Sigmoid colon (tissue), 7 donors: ENCODE measurements at places on chromosomes 6 and 20. TPM values are rescaled to one million over a fixed set of nuclear protein-coding genes. Genes with fewer than 3 reads are reported as not detected.

- peaks cover 14% of the 10 kb centered on the region for H3K4me1 ChIP-seq
- H3K27ac ChIP-seq: no peak within 1 kb of the TSS
- no peaks in the 10 kb centered on the region for H3K36me3 ChIP-seq
- DNase-seq: no peak
- peak within 1 kb of the TSS; percentile 61 for H3K4me3 ChIP-seq
Measured at GRCh38 chr20:43507150-43508080, at the start of gene L3MBTL1. Gene L3MBTL1, plus strand, starts transcription at chr20:43507697. Its CDS starts 5,807 bp downstream, at chr20:43513504.

Gene SLC4A11
- not detected for total RNA-seq

DNA sequence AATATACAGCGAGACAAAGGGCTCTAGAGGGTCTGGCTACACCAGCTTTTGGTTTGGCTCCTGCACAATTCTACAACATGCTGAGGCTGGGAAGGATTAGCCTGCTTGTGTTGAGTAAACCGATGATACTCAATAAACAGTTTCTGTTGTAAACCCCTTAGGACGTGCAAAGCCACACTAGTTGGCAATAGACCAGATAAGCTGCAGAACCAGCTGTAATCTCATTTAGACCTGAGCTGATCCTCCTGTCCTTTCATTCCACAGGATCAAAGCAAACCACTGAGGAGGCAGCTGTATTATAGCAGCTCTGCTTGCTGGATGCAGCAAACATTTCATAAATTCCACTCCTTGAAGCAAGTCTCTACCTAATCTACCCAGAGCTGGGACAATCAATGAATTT is 79.7 kb downstream of the MMS22L start:
- H3K4me3 ChIP-seq: no peak overlapping the region
- H3K4me1 ChIP-seq: no peaks in the 10 kb centered on the region
- no peaks in the 10 kb centered on the region for H3K27me3 ChIP-seq
- no peaks in the 10 kb centered on the region for H3K36me3 ChIP-seq
- no peak for DNase-seq
- no peak overlapping the region for H3K27ac ChIP-seq

Gene BMP6
- 1.5 TPM for total RNA-seq

GRCh38 chr6:31901953-31902643 is at the start of gene ZBTB12:
Gene ZBTB12, minus strand, starts transcription at chr6:31902086. Its CDS starts 781 bp downstream, at chr6:31901305.
- H3K4me3 ChIP-seq: peak within 1 kb of the TSS; percentile 73
- H3K27ac ChIP-seq: peak within 1 kb of the TSS; percentile 93
- peaks cover 3% of the 10 kb centered on the region for H3K4me1 ChIP-seq
- no peaks in the 10 kb centered on the region for H3K36me3 ChIP-seq

- DNase-seq: no peak
- H3K4me3 ChIP-seq: no peak overlapping the region
- no peak overlapping the region for H3K27ac ChIP-seq
- no peaks in the 10 kb centered on the region for H3K4me1 ChIP-seq
- no peaks in the 10 kb centered on the region for H3K36me3 ChIP-seq
Measured at GRCh38 chr6:151205721-151206600, 33.8 kb upstream of the AKAP12 start.

- H3K4me3 ChIP-seq: peak within 1 kb of the TSS; percentile 40
- peaks cover 10% of the 10 kb centered on the region for H3K36me3 ChIP-seq
- peak within 1 kb of the TSS; percentile 64 for H3K27ac ChIP-seq
- H3K27me3 ChIP-seq: peaks cover 13% of the 10 kb centered on the region
Measured at GRCh38 chr6:33192105-33192646, at the start of gene COL11A2. Gene COL11A2, minus strand, starts transcription at chr6:33192467. Its CDS starts 227 bp downstream, at chr6:33192240.

Gene DEFB132
- not detected for total RNA-seq

DNA sequence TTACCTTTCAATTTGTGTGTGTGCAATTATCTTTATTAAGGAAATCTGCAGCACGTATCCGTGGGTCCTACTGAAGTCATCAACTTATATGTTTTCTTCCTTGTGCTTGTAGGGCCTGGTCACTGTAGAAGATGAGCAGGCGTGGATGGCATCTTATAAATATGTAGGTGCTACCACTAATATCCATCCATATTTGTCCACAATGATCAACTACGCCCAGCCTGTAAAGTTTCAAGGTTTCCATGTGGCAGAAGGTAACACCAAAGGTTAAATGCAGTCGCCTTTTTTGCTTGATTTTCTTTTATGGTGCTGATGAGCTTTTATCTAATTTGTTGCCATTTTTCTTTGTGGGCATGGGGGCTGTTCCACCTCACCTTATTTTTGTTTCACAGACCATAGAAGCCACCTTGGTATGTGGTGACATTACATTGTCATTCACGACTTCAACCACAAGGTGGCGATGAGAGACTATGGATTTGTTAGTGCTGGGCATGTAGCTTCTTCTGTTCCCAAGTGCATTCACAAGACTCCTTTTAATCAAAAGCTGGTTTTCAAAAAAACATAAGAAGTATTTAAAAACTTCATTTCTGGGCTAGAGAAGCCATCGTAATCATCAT is 106.5 kb upstream of the LAMP5 start:
- H3K4me3 ChIP-seq: no peak overlapping the region
- no peaks in the 10 kb centered on the region for H3K4me1 ChIP-seq
- DNase-seq: no peak
- H3K27me3 ChIP-seq: no peaks in the 10 kb centered on the region
- no peak overlapping the region for H3K27ac ChIP-seq
- H3K36me3 ChIP-seq: no peaks in the 10 kb centered on the region

GRCh38 chr6:130927305-130927704 is 100.1 kb downstream of the SMLR1 start:
- no peak for DNase-seq
- no peak overlapping the region for H3K27ac ChIP-seq
- no peaks in the 10 kb centered on the region for H3K27me3 ChIP-seq
- no peaks in the 10 kb centered on the region for H3K4me1 ChIP-seq

DNA sequence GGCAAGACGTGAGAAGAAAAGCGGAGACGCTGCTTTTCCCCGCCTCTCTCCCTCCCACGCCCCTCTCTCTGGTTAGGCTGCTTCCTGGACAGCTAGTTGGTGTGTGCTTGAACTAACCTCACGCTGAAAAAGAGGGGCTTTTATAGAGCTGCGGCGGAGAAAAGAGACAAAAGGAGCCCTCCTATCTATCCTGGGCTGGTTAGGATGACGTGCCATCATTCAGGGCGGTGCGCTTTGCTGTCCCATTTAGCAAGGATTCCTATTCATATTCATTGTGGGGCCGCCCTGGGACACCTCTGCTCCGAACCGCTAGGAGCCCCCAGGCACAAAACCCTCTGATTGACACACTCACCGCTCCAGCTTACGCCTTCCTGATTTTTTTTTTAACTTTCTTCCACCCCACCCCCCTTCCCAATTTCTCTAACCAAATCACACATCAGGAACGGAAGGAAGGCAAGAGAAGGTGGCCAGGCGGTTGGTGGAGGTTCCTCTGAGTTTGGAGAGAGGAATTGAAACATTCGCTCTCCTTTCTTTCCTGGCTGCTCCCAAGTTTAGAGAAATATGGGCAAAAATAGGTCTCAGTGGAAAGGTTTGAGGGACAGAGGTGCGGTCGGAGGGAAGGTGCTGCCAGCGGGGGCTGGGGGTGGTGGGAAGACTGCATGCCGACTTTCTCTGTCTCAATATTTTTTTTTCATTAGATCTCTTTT is at the start of gene OLIG3:
OLIG3 (minus strand) TSS at position 114 of the 707 bp plus-strand sequence. CDS start 224 bp downstream, outside the sequence.
- H3K27ac ChIP-seq: no peak within 1 kb of the TSS
- no peaks in the 10 kb centered on the region for H3K36me3 ChIP-seq
- no peak within 1 kb of the TSS for H3K4me3 ChIP-seq
- H3K27me3 ChIP-seq: peaks cover 100% of the 10 kb centered on the region
- peaks cover 47% of the 10 kb centered on the region for H3K4me1 ChIP-seq
- DNase-seq: no peak

DNA sequence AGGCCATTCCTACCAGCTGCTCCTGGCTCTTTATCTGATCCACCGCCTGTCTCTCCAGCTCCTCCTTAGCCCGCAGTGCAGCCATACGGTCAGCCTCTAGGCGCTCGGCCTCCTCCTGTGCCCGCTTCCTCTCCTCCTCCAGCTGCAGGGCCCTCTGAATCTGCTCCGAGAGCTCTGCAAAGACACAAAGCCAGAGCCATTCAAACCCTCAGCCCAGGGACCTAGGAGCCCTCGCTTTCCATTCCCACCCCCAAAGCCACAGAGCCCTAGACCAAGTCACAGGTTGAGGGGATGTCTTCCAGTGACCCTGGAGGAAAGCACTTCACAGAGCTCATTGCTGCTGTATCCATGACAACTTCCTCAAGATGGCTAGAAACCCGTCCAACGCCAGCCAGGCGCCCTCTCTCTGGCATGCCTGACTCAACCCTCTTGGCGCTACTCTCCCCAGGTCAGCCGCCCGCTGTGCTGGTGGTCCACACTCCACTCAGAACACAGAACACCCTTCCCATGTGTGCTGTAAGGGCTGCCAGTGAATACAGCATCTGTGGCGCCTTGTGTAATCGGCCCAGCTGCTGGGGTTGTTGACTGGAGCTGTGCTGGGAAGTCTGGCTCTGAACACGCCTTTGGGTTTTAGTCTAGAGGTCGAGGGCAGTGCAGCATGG is 49.3 kb downstream of the EZR start:
- no peak overlapping the region for H3K27ac ChIP-seq
- peaks cover 69% of the 10 kb centered on the region for H3K36me3 ChIP-seq
- H3K4me1 ChIP-seq: no peaks in the 10 kb centered on the region

GRCh38 chr6:81950877-81951276 is 198.4 kb upstream of the TENT5A start:
- DNase-seq: no peak
- no peaks in the 10 kb centered on the region for H3K36me3 ChIP-seq
- H3K27me3 ChIP-seq: no peaks in the 10 kb centered on the region

- H3K4me3 ChIP-seq: no peak overlapping the region
- no peaks in the 10 kb centered on the region for H3K4me1 ChIP-seq
- no peak overlapping the region for H3K27ac ChIP-seq
- H3K27me3 ChIP-seq: no peaks in the 10 kb centered on the region
Measured at GRCh38 chr6:166635013-166635970, 8.2 kb upstream of the RPS6KA2 start.
